ENCODE measurements at places on chromosomes 1 and 21.

DNA sequence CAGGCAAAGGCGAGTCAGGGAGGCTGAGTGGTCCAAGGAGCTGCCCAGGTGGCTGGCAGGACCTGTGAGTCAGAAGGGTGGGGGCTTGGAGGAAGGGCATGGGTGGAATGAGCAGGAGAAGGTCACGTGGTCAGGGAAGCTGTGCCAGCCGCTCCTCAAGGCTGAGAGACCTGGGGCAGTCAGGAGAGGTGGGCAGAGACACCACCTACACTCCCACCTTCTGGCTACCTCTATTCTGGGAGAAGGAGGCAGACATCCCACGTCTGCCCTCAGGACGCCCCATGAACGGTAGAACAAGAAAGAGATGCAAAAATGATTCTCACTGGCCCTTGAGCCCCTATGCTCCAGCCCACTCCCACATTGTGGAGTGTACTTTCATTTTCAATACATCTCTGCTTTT, 151.8 kb upstream of the RAB4A start:
- ATAC-seq = no peak

DNA sequence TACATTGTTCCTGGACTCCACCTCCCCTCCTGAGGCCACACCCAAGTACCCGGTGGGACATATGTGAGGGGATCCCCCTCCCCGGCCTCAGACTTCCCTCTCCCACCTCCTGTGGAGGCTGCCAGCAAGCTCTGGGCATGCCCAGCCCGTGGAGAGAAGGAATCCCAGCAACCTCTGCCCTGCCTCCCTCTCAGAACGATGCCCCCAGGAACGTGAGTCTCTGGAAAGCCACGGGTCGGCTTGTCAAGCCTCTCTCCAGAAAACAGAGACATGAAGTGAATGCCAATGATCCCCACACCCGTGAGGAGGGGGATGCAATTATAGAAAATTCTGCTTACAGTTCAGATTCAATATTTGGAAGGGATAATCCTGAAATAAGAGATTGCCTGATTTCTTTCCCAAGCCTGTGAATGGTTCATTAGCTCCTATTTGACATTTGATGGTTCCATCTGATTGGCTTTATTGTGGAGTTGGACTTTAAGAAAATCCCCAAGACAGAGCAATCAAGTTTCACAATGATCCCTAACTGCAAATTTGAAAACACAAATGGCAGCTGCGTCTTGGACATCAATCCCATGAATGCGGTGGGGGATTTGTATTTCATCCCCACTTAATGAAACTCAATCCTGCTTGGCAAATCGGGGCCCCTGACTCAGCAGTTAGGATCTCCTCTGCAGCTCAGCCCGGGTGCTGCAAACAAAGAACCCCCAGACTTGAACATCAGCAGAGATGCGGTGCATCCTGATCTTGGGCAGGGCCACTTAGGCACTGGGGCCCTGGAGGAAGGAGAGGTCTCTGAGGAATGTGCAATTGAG, 9.1 kb upstream of the GUCA2B start:
- no peak for ATAC-seq

DNA sequence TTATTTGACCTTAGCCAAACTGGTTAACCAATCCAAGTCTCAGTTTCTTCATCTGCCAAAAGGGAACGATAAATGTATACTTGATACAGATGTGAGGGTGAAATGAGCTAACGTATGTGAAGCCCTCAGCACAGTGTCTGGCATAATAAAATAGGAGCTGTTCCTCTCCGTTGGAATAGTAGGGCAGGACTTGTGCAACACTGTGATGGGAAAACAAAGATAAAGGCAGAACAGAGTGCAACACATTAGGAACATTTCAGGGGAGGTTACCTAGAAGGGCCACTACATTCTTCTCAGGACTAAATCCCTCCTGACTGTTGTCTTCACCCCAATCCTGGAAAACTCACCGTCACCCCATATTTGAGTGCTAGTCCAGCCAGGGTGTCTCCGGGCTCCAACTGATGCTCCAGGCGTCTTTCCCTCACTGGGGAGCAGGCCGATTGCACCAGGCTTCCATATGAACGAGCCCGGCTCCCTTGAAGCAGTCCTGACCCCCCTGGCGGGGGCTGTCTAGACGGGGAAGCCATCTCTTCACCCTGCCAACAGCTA, 896 bp downstream of the LYSMD1 start:
- peak; percentile 4 for ATAC-seq

- peak; percentile 43 for ATAC-seq
These were observed 20.3 kb downstream of the TSPAN2 start for GRCh38 chr1:115068826-115069585.

DNA sequence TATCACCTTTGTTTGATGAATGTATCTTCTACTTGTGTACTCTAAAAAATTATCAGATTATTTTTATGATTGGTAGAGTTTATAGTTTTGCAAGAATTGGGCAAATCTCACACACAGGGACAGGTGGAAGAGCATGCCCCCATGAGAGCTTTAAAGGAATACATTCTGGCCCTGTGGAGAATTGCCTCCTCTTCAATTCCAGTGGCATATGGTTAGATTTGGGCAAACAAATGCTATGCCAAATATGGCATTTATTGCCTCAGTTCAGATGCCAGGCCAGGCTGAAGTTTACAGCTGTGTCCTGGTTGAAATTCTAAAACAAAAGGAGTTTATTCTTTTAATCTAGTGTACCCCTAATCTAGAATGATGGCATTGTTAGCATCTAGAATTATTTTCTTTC, 162.4 kb upstream of the CACYBP start:
- ATAC-seq = no peak

GRCh38 chr1:212710566-212710965, 10.9 kb upstream of the BATF3 start:
- no peak for ATAC-seq

GRCh38 chr1:186812570-186812969, 16.2 kb upstream of the PLA2G4A start:
- no peak for ATAC-seq

DNA sequence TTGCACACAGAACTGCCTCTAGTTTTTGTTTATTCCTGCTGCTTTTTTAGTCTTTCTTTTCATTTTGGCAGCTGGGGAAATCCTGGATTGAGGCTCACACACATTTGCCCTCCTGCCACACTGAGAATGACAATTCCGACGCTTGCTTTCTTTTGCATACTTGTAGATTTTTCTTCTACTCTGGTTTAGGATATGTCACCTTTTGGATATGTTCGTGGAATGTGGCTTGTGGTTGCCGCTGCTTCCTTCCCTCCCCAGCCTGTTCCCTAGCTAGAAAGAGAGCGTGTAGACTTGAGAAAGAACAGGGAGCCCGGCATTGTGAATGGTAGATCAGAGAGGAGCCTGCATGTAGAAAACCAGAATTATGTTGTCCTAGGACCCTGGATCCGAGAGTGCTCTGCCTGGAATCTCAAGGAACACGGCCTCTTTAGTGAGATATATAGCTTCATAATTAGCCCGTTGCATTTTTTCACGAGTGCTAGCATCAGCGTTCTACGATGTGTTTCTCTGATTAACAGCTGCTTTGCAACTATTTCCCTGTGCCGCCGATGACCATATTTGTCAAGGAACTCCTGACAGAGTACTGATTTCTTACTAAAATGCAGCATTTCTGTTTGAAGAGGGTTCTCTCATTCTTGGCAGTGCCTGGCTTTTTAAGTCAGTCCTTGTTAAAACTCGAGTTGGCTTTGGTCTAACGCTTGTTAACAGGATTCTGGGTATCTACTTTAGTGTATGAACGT, 56.2 kb downstream of the PEX14 start:
- ATAC-seq = peak; percentile 10

All from SK-N-SH treated with all-trans-retinoic acid at 6 μM for 48 hours (cell line).